ENCODE measurements at places on chromosomes 16 and 17. TPM values are rescaled to one million over a fixed set of nuclear protein-coding genes. Genes with fewer than 3 reads are reported as not detected.

GRCh38 chr17:60318830-60319229 is 73.1 kb downstream of the USP32 start:
- no peak for DNase-seq

DNA sequence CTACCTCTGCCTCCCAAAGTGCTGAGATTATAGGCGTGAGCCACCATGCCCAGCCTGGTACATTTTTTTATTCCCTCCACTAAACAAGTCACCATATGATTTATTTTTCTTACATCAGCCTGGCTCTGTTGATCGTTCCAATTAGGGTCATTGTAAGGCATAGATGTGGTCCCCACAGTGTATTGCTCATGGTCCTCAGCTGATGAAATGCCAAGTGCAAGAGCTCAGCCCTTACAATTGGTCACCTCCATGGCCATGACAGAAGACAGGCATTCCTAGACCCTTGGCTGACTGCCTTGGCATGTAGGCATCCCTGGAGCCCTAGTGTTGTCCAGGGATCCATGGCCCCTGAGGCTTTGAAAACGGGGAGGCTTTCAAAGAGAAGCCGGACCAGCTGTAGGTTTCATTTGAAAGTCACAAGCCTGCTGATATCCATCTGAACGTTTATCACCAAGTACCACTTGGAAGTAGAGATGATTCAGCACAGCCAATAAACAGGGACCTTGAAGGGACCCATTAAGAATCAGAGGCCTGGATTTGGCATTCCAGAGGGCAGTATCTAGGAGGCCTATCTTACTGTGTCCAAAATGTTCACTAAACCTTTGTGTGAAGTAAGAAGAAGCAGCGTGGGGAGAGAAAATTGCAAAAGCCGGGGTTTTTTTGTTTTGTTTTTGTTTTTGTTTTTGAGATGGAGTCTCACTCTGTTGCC is 20.6 kb upstream of the PRKCA start:
- DNase-seq, result peak; percentile 29

GRCh38 chr16:30740364-30741251 is 7.6 kb upstream of the PHKG2 start:
- DNase-seq, result no peak

- no peak for DNase-seq
These were observed 175.3 kb downstream of the UTP18 start for GRCh38 chr17:51435641-51436091.

- no peak for DNase-seq
These were observed 47.4 kb downstream of the B9D1 start for GRCh38 chr17:19315104-19315503.

- DNase-seq, result no peak
These were observed 27.5 kb upstream of the PIK3R6 start for GRCh38 chr17:8894673-8895578.

DNA sequence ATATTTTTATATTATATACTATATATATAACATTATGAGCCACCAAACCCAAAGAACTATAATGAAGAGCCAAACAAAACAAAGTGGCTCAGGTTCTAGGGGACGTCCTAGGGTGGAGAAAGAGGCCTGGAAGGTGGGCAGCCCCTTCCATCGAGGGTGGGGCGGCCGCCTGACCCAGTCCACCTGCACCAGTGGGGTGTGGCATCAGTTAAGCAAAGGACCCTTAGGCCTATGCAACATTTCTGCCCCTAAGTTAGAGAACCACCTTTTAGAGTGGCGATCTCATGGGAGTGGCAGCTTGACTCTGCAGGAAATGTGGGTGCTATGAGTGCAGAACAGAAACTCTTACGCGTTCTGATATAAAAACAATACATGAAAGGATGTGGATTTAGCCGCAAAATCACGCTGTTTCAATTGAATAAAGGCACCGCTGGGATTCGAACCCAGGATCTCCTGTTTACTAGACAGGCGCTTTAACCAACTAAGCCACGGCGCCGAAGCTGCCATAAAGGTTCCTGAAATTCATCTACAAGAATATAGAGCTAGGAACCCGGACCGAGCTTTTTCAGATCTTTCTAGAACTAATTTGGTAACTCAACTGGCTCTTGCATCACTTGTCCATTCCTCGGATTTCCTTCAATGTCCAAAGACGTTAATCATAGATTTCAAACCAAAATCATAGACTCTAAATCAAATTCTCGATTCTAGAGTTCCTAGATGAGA is 15.6 kb upstream of the AURKB start:
- DNase-seq, result no peak

DNA sequence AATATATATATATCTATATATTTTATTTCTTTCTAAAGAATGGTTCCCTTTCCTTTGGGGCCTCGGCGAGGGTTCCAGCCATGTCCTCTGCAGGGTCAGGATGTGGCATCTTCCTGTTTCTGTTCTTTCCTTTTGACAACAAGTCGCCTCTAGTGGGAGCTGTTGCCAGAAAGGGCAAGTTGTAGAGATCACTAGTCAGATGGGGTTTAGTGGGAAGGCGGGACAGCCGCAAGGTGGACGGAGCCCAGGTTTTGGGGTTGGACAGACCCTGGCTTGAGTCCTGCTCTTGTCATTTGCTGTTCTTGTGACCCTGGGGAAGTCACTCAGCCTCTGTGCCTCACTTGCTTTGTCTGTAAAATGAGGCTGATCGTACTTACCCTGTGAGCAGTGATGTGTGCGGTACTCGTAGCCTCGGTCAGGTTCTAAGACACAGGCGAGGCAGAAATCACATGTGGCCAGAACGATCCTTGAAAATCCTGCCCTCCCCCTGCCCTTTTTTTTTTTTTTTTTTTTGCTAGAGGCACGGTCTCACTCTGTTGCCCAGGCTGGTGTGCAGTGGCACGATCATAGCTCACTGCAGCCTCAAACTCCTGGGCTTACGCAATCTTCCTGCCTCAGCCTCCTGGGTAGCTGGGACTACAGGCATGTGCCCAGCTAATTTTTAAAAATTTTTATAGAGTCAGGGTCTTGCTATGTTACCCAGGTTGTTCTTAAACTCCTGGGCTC is 80.1 kb downstream of the ABCC6 start:
- DNase-seq, result no peak

DNA sequence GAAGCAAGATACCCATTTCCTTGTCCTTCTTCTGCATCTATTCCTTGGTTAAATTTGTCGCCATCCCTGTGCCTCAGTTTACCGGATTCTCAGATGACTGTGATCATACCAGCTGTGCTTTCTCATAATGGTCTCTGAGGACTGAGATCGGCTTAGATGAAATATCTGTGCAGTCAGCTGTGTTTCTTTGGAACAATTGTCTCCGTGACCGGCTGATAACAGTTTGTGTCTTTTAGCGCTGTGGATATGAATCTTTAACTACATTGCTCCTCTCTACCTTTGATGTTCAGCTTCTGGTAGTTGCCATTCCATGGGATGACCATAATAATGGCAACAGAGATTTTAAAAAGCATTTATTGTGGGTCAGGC is 473 bp downstream of the FTO start:
- no peak for DNase-seq

DNA sequence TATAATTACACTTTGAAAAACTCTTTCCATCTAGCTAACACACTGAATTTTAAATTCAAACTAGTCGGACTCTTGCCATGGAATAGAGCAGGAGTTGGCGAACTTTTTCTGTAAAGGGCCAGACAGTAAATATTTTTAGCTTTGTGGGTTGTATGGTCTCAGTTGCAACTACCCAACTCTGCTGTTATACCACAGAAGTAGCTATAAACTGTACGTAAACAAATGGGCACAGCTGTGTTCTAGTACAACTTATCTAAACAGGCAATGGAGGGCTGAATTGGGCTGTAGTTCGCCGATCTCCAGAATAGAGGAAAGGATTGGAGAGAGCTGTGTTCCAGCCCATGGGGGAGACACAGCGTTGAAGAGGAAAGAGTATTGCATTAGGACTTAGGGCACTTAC is 8.7 kb downstream of the CNTROB start:
- no peak for DNase-seq

DNA sequence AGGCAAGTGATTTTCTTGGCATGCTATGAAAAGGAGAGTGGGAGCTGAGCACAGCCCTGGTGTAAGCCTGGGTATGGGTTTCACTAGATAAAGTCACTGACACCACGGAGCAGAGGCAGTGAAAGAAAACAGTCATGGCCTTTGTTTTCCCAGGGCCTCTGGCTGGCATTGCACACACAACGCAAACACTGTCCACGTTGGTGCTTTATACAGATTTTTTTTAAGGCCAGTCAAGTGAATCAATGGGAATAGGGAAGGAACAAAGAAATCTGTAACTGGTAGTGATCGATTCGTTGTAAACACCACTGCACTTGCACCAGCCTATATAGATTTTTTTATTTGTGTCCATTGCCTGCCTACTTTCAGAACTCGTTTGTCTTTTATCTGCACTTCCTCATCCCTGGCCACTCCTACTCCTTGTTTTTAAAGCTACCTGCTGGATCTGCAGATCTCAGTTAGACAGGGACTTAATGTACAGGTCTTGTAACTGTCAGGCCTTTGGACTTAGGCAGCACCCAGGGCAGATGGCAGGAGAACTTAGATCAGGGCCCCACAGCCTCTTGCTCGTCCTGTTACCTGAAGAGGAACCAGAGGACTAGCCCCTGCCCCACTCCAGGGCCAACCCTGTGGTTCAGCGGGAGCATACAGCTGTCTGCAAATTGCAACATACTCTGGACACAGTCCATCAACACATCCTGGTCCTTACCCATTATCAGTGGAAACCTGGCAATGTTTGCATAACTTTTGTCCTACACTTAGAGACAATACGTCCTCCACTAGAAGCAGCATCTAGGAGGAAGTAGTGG is 10.6 kb upstream of the TMIGD1 start:
- DNase-seq, result no peak

- no peak for DNase-seq
These were observed 16.0 kb downstream of the BAIAP2 start for GRCh38 chr17:81050645-81051625.

DNA sequence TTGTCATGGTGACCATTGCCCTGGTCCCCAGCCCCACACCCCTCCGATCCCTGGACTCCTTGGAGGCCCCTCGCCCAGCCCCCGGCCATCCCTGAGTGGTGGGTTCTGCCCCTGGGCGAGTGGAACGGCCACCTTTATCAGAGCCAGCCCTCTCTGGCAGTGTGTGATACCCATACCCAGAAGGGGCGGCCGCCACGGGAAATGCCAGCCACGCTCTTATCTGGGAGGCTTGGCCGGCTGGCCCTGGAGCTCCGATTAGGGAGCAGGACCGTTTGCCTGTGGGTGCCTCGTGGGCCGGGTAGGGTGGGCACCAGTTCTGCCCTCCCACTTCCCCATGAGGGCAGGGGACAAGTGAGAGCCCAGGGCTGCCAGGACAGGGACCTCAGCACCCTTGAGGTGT is 58.3 kb upstream of the ZC3H18 start:
- DNase-seq, result no peak

- no peak for DNase-seq
These were observed 9.4 kb upstream of the CNEP1R1 start for GRCh38 chr16:50015631-50016030.

The CD300LB gene
- 0.25 TPM for total RNA-seq

The CFAP97D1 gene
- not detected for total RNA-seq

The PPP1R1B gene
- 9.3 TPM for total RNA-seq

The RASL10B gene
- 9.1 TPM for total RNA-seq

The TBC1D3G gene
- total RNA-seq, result not detected

The RNF227 gene
- 2.9 TPM for total RNA-seq
